ENCODE measurements at places on chromosomes 12 and 14.

DNA sequence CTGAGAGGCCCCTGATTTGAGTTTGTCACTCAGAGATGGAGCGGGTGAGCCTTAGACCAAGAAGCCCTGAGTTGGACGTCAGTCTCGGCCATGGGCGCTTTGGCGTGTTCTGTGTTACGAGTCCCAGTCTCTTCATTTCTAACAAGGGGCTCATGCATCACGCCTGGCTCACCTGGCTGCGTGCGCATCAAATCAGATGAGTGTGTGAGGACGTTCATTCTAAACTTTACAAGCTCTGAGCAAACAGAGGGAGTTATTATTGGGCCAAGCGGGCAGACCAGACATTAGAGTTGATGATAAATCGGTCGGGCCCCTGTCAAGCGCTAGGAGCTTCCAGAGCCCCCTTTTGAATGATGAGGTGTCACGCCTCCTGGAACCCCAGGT lies 117.2 kb downstream of the CALM1 start:
- DNase-seq: peak; percentile 81

DNA sequence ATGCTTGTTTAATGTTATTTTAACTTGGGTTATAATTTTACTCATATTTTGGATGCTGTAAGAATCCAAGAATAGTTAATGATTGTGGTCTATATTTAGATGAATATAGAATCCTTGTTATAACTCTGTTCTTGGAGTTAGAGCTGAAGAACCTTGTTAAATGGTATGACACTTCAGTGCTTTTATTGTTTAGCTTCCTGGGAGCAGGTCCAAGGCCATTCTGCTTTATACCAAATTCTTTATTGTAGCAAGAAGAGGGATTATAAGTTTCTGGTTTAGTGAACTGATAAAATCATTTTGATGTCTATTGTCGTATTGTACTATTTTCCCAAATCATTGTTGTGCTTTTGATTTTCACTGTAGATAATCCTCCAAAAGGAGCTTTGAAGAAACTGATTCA lies 69.4 kb downstream of the MIA2 start:
- DNase-seq: no peak

DNA sequence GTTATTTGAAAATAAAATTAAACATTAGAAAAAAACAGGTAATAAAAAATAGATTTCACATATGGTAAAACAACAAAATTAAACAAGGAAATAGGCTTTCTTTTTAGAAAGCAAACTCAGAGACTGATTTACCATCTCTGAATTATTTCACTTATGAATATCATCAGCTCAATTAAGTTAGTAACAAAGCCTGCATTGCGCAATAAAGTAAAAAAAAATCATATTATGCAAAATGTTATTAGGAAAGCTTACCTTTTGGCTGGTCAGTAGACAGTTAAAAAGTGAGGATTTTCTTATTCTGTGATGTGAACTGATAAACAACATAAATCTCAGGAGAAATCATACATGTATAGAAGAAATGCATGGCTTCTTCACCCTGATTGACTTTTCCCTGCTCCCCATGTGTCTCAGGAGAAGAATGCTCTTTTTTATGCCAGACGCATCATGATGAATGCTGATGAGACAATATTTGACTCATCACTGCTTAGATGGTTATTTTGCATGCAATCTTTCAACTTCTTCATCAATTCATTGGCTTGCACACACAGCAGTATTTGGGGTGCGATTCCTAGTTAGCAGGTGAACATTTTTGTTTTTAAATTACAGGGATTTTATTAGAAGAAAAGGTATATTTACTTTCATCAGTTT lies 124.5 kb upstream of the USP15 start:
- DNase-seq: no peak

GRCh38 chr12:7498809-7499208 lies 4.8 kb downstream of the CD163 start:
- no peak for DNase-seq

GRCh38 chr12:65586796-65587195 lies 237.5 kb upstream of the HMGA2 start:
- no peak for DNase-seq

GRCh38 chr12:57191410-57191809 lies 25.2 kb upstream of the NXPH4 start:
- no peak for DNase-seq

GRCh38 chr14:77125823-77126325 lies 15.7 kb downstream of the ZDHHC22 start:
- DNase-seq: no peak

- no peak for DNase-seq
Observed at GRCh38 chr12:34335819-34336262, 313.5 kb downstream of the ALG10 start.

DNA sequence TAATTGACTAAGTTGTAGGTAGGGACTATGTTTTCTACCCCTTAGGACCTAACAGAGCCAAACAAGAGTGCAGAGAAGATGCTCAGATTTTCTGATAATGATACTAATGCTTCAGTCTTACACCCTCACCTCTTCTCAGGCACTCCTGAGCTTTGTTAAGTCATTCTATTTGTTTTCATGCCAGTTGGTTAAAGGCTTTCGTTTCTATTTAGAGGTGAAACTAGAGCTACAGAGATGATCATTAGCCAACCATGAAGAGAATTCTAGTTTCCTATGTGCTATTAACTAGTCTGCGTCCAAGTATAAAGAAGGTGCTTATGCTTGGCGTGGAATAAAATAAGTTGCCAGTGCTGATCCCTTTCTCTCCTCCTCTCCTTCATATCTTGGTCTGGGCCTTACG lies 34.6 kb upstream of the PYGL start:
- DNase-seq: no peak

- no peak for DNase-seq
Observed at GRCh38 chr14:60945984-60946383, 34.9 kb downstream of the TRMT5 start.

GRCh38 chr14:94761348-94761996 lies 8.4 kb downstream of the GSC start:
- no peak for DNase-seq

DNA sequence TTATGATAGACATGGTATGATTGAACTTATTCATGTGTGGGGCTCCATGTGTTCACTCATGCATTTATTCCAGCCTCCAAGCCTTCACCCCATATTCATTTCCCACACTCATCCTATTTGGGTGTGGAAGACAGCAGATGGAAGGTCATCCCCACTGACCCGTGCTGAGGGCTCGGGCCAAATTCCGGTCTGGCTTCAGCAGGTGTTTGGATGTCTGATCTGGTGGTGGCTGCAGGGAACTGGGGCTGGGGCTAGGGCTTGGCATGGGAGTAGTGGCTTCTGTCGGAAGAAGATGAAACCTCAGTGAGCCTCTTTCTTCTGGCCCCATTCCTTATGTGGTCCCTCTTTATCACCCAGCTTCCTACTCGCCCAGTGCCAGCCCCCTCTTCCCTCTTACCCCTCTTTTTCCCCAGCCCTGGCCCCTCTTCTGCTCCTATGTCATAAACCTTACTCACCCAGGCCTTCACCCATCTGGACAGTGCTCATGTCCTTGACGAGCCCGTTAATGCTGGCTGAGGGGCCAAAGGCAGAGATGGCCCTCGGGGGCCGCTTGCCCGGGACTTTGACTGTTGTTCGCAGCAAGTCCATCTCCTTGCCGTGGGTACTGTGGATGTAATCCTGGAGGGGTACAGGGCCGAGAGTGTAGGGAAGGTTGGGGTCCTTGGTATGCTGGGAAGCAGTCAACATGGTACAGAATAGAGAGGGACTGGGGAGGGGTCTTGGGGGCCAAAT lies 8.0 kb downstream of the AGAP2 start:
- DNase-seq: no peak

DNA sequence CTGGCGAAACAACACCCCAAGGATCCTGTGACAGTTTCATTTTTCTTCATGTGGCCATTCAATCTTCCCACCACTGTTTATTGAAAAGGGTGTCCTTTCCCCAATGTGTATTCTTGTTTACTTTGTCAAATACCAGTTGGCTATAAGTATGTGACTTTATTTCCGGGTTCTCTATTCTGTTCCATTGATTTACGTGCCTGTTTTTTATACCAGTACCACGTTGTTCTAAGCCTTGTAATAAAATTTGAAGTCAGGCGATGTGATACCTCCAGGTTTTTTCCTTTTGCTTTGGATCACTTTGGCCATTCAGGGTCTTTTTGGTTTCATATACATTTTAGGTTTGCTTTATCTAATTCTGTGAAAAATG lies 9.1 kb upstream of the MGAT4C start:
- DNase-seq: no peak

DNA sequence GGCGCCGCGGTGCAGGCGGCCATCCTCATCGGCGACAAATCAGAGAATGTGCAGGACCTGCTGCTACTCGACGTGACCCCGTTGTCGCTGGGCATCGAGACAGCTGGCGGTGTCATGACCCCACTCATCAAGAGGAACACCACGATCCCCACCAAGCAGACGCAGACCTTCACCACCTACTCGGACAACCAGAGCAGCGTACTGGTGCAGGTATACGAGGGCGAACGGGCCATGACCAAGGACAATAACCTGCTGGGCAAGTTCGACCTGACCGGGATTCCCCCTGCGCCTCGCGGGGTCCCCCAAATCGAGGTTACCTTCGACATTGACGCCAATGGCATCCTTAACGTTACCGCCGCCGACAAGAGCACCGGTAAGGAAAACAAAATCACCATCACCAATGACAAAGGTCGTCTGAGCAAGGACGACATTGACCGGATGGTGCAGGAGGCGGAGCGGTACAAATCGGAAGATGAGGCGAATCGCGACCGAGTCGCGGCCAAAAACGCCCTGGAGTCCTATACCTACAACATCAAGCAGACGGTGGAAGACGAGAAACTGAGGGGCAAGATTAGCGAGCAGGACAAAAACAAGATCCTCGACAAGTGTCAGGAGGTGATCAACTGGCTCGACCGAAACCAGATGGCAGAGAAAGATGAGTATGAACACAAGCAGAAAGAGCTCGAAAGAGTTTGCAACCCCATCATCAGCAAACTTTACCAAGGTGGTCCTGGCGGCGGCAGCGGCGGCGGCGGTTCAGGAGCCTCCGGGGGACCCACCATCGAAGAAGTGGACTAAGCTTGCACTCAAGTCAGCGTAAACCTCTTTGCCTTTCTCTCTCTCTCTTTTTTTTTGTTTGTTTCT lies 1.7 kb downstream of the HSPA2 start:
- DNase-seq: no peak

GRCh38 chr14:91223028-91223783 lies 21.3 kb downstream of the GPR68 start:
- DNase-seq: no peak

- DNase-seq: no peak
Observed at GRCh38 chr12:52189376-52190174, 2.2 kb downstream of the KRT80 start.
